ENCODE measurements at places on chromosomes 16 and 17. TPM values are rescaled to one million over a fixed set of nuclear protein-coding genes. Genes with fewer than 3 reads are reported as not detected.

- no peak for DNase-seq
These were observed 363.9 kb upstream of the CDH5 start for GRCh38 chr16:66002601-66003000.

DNA sequence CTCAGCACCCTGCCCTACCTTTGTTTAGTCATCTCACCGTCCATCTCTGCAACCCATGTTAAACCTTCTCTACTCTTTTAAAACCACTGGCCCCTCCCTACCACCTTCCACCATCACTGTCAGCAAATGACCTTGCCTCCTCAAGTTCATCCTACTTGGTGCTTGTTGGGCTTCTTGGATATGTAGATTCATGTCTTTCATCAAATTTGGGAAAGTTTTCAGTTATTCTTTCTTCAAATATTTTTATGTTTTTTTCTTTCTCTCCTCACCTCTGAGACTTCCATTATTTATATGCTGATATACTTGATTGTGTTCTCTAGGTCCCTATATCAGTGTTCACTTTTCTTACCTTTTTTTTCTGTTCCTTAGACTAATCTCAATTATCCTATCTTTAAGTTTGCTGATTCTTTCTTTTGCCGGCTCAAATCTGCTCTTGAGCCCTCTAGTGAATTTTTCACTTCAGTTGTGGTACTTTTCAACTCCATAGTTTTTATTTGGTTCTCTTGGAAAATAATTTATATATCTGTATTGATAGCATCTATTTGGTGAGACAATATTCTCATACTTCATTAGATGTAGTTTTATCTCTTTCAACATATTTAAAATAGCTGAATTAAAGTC is 28.7 kb upstream of the ALDH3A2 start:
- no peak for DNase-seq

DNA sequence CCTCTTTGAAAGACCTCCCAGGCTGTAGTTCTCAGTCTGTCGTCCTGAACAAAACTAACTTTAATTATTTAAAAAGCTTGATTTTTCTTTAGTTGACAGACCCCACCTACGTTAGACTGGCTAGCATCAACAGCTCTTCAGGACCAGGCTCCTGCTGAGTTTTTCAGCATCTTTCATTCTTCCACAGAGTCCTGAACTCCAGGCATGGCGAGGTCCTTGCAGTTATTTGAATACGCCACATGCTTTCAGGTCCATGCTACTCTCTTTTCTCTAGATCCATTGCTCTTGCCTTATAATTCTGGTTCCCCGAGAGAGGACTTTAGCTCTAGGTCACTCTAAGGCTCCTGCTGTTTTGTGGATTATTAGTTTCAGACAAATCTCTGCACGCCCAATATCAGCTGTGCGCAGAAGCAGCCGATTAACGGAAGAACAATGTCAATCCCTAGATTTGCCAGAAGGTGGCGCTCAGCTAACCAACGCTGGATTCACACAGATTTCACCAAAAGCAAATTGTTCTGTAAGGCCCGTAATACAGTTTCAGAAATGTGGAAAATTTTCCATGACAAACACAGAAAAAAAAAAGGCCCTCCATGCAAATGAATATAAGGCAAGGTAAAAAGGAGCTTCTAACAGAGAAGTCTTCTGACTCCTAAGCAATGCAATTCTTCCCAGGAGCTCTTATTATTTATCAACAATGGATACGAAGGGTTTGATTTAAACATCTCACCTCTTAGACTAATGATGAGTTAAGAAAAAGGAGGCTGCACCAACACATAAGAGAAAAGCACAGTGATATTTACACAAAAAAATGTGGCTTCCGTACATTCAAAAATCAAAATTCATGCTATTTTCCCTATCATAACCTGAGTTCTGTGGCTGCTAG is 33.5 kb upstream of the BCO1 start:
- peak; percentile 81 for DNase-seq

The HS3ST3B1 gene
- polyA plus RNA-seq, result 3.0 TPM

GRCh38 chr17:67995570-67996263 is 552 bp downstream of the C17orf58 start:
- DNase-seq, result no peak

The PMFBP1 gene
- 3.0 TPM for polyA plus RNA-seq

- no peak for DNase-seq
These were observed 76.3 kb downstream of the GAS7 start for GRCh38 chr17:10121971-10122707.

The WNK4 gene
- 2.5 TPM for polyA plus RNA-seq

The ARL5C gene
- polyA plus RNA-seq, result 0.69 TPM

- no peak for DNase-seq
These were observed 93.1 kb downstream of the SALL1 start for GRCh38 chr16:51057969-51058337.

Measured in left lung (tissue), 14 donors.